ENCODE measurements at places on chromosomes 7 and 10. TPM values are rescaled to one million over a fixed set of nuclear protein-coding genes. Genes with fewer than 3 reads are reported as not detected.

Gene BAMBI
- polyA plus RNA-seq, result 27.0 TPM

- no peak for DNase-seq
Observed at GRCh38 chr10:82515256-82515655, 640.3 kb downstream of the NRG3 start.

Gene PAX4
- not detected for polyA plus RNA-seq

- DNase-seq, result no peak
Observed at GRCh38 chr7:37096341-37096740, 352.3 kb downstream of the ELMO1 start.

GRCh38 chr10:101217044-101217425 is 12.2 kb downstream of the LBX1 start:
- no peak for DNase-seq

Gene ESYT2
- polyA plus RNA-seq, result 61.5 TPM

DNA sequence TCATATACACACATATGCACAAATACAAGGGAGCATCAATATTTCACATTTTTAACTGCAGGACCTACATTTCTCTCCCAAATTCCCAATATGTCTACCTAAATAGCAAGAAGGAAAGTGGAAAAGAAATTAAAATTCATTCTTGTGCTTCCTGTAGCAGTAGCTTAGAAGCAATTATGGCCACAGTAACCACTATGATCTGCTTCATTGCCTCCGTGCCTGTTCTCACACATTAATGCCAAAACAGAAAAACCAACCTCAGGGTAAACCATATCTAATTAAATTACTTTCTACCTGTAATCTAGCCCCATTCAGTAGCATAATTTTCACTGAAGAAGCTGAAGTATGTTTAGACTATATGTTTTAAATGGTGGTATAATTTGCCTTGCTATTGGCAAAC is 55.2 kb downstream of the HYCC1 start:
- DNase-seq, result no peak

GRCh38 chr10:6297951-6298381 is 95.2 kb downstream of the PFKFB3 start:
- DNase-seq, result no peak

Gene SPDYE5
- 0.06 TPM for polyA plus RNA-seq

DNA sequence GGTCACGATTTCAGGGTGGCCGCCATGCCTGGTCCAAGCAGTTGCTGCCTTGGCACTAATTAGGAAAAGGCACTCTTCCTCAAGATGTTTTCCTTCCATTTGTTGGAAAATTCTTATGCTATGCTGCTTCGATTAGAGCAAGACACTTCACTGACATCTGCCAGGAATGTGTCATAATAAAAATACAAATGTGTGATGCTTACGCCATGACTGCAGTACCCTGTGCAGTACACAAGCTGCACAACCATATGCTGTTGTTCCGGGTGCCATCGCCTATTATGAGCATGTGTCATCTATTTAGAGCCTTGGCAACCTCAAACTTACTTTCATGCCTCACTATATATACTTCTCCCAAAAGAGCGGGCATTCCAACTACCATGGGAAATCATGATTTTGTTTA is 14.9 kb upstream of the MPP7 start:
- no peak for DNase-seq

- no peak for DNase-seq
Observed at GRCh38 chr10:126570621-126571602, 99.6 kb downstream of the C10orf90 start.

Gene SORBS1
- 697 TPM for polyA plus RNA-seq

- DNase-seq, result no peak
Observed at GRCh38 chr7:120833546-120833945, 24.4 kb downstream of the TSPAN12 start.
